ENCODE measurements at places on chromosomes 4 and X.
A peak's percentile ranks its signal among the peaks of the same experiment; 100 is the strongest.

DNA sequence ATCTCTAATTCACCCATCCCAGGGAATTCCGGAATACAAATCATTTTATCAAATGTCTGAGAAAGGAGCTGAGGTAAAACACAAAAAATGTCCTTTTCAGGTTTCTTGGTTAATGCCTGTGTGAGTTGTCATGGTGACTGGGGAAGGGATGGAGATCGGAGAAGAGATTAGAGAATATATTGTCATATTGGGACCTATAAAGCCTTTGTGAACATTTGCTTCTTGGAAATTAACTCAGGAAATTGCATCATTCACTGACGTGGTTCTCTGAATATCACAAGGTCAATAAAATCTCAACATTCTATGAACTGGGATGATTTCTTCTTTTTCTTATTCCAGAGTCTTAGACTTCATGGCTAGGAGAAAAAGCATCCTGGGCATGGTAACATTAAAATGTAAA lies 174.8 kb upstream of the GLRA2 start:
- DNase-seq, result peak; percentile 70

DNA sequence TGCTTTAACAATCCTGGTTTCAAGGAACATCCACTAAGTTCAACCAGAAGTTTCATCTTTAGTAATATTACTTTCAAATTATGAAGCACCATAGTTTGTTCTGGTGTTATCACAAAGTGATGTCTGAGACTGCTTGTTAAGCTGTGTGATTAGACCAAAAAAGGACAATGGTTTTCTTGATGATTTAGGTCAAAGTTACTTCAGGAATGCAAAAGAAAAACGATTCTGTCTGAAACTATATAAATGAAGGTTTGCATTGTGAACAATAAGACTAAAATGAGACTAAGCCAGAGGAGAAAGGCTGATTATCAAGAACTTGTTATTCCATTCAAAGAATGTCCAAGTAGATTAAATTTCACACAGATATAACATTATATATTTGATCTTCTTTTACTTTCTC lies 122.4 kb upstream of the ETNPPL start:
- peak; percentile 86 for DNase-seq

DNA sequence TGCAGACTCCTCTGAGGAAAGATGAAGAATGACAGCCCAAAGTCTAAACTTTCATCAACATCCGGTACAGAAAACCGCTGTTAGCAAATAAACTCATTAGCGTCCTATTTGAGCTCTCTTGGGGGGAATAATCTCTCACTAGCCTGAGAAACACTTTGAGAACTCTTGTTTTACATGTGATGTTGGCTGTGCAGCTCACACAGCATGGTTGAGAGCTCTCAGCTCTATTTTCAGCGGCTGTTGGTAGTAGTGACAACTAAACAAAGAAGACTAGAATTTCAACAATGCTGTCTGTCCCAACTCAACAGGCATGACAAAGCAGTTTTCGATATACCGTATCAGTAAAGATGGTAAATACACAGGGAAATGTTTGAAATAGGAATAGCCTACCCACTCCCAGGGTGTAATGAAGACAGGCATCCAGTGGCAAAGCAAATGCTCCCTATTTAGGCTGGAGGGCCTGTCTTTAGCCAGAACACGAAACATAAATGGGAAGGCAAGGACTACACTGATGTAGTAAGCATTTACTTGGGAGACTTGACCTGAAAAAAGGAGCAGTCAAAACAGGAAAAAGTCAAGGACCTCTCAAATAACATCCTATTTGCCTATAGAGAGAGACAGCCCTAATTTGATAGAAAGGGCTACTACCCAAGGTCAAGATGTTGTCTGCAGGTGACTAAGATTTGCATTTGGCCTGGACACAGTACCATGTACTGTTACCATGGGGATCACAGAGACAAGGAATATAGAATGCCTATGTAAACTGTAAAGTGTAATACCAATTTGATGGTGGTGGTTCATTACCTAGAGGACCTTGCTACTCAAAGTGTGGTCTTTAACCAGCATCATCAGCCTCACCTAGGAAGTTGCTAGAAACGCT lies 60.4 kb downstream of the PPEF2 start:
- no peak for DNase-seq

GRCh38 chr4:89316211-89316610 lies 8.6 kb upstream of the GPRIN3 start:
- no peak for DNase-seq

GRCh38 chr4:186326391-186326790 lies 60.4 kb downstream of the F11 start:
- DNase-seq, result no peak

- no peak for DNase-seq
Measured at GRCh38 chr4:98542011-98542410, 116.4 kb downstream of the TSPAN5 start.

DNA sequence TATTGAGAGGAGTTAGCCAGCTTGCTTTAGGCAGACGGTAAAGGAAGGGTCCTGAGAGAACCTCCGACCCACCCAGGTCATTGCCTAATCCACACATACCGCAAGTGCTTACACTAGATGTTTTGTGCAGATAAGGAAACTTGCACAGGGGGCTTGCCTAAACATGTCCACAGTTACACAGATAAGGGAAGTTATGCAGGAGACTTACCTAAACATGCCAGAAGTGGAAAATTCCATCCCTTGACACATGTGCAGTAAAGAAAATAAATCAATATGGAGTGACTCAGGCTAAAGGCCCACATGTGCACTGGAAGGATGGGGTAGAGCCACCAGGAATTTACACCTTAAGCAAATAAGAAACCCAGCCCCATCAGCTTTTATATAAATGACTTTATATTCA lies 232.8 kb upstream of the HDX start:
- DNase-seq, result no peak

GRCh38 chr4:34280131-34280530 lies 1964.2 kb downstream of the ARAP2 start:
- no peak for DNase-seq

GRCh38 chrX:131739823-131740222 lies 195.9 kb downstream of the OR13H1 start:
- DNase-seq, result no peak

DNA sequence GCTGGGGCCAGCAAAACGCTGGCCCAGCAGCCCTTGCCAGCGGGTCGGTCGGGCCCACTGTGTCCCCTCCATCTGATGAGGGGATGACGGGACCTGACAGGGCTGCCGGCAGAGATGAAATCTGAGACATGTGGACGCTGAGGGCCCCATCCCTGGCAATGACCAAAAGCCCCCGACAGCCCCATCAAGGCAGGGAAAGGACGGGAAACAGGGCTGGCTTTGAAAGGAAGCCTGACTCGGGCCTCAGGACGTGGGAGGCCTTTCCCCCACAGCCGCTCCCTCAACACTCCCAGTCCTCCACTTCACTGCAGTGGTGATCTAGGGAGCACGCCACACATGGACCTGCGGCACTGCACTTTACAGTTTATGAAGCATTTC lies 202.4 kb downstream of the AFAP1 start:
- no peak for DNase-seq

DNA sequence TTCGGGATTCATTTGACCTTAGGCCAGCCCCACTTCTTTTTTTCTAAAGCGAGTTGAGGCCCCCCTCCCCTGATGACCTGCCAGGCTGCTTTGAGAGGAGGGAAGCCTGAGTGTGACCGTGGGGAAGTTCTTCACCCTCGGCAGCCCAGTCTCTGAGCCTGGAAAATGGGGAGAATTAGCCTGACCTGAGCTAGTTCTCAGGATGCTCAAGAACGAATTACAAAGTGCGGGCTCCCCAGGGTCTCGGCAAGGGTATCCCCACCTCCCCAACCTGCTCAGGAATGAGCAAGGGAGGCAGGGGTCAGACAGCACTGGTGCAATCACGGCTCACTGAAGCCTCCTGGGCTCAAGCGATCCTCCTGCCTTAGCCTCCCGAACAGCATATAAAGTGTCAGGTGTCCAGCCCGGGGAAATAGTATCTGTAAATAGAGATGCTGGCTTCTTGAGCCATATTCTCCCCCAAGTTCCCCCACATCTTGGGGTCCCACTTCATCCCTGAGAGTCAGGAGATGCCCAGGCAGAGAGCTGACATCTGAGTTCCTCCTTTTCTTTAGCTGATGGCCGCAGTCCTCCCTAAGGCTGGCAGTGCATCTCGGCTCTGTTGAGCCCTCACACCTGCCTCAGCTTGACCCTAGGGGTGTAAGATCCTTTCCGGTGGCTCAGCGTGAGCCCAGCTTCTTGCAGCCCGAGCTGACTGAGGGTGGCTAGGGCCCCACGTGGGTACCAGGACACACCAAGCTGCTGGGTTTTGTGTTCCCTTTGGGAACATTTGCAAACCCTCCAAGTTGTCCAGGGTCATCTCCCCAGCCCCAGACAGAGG lies 1.6 kb downstream of the DUSP9 start:
- DNase-seq, result no peak

DNA sequence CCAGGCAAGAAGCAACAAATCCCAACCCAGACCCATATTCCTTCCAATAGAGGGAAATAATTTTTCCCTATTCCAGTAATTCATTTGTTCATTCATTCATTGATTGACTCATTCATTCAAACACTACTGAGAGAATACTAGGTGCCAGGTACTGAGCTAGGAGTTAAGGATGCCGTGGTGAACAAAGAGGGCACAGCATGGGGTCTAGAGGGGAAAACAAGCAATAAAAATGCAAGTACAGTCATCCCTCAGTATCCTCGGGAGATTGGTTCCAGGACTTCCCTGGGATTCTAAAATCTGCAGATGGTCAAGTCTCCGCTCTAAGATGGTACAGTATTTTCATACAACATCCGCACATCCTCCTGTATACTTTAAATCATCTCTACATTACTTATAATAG lies 18.7 kb downstream of the RASGEF1B start:
- no peak for DNase-seq

DNA sequence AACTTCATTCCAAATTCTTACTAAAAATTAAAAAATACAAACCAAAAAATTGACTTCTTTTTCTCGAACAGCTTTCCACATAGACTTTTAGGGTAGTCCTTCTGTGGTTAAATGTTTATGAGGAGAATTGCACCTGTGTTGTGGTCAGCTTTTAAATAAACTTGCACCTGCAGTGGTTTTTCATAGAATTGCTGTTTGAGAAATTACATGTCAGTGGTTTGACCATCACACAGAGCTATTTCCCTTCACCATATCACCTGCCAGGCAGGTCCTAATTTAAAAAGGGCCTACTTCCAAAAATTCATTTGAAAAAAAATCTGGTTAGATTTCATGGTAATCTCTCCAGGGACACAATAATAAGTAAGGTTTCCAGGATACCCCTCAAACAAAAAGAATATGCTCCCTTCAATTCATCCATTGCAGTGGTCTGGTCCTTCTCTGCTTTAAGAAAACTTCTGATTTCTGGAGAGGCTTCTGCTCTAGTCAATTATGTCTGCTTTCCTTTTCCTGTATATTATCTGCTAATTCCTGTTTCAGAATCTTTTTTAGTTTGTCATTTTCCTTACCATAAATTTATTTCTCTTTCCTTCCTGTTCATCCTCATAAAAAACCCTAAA lies 9.8 kb upstream of the UTP3 start:
- no peak for DNase-seq

GRCh38 chr4:185017964-185018772 lies at the start of gene HELT:
HELT (plus strand) TSS chr4:185018490; CDS start chr4:185018929, 439 bp downstream.
- DNase-seq, result no peak

DNA sequence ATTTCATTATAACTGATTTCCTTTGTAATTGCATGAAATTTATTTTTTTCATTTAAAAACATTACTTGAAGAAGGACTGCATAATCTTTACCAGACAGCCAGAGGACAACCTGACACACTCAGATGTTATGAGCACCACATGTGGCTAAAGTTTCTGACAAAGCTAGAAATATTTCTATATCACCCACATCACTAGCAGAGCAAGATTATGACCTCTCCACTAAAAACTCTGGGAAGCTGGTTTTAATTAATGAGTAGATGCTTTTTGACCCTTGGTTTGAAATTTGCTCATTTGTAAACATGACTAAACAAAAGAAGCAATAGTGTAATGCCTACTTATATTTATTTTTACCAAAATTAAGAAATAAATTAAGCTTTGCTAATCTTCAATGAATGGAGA lies 661.5 kb upstream of the EPHA5 start:
- peak; percentile 73 for DNase-seq

Data from fibroblast of skin of scalp (primary cell).